ENCODE measurements at places on chromosomes 11 and 22.

- DNase-seq = peak; percentile 47
These were observed 60.0 kb upstream of the MYEOV start for GRCh38 chr11:69233744-69234570.

- no peak for DNase-seq
These were observed 353.7 kb downstream of the METTL15 start for GRCh38 chr11:28461846-28462245.

DNA sequence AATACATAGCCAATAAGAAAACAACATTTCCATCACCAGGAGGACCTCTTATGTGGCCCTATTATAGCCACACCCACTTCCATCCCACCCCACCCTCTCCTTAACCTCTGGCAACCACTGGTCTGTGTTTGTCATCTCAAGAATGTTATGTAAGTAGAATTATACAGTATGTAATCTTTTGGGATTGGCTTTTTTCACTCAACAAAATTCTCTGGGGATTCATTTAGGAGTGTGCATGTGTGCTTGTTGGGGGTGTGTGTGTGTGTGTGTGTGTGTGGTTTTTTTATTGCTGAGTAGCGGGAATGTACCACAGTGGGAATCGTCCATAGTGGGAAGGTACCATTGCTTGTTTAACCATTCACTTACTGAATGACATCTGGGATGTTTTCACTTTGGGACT is 5.2 kb downstream of the KCNJ5 start:
- DNase-seq = no peak

DNA sequence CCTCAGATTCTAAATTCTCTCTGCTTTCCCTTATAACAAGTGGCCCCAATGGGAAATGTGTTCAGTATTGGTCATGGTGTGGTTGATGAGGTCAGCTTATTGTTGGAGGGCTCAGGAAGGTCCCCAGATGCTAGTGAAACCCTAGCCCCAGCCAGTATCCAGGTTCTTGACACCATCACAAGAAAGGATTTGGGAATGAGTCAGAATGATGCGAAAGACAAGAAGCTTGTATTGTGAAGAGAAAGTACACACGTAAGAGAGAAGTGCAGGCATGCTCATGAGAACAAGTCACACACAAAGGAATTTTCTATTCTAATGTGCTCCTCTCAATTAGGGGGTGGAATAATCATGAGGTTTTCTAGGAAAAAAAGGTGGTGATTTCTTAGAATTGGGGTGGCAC is 34.9 kb upstream of the TRPC6 start:
- DNase-seq = no peak

GRCh38 chr11:27209562-27210005 is 153.4 kb downstream of the CCDC34 start:
- no peak for DNase-seq

DNA sequence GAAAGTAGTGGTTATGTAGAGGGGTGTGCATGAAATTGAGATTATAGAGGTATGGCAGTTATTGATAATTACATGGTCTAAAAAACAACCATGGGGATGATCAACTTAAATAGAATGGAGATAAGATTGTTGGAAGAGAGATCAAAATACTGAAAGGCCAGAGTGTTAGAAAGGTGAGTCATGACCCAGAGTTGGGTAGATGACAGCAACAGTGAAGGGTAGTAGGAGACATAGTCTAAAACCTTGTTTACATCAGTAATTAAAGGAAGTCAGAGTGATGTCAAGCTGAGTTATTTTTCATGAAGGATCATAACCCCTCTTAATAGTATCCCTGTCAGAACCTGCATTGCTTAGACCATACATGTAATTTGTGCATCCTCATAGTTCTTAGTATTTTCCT is 110.9 kb downstream of the ELP4 start:
- no peak for DNase-seq
